ENCODE measurements at places on chromosomes 12 and 14.

- DNase-seq, result no peak
Observed at GRCh38 chr14:64812412-64812811, 67.3 kb downstream of the SPTB start.

- no peak for DNase-seq
Observed at GRCh38 chr12:93073324-93073723, 144.2 kb upstream of the EEA1 start.

GRCh38 chr12:125098676-125099408, 33.6 kb downstream of the AACS start:
- DNase-seq, result no peak

GRCh38 chr14:71672596-71672995, 259.6 kb upstream of the RGS6 start:
- DNase-seq, result no peak

GRCh38 chr12:56600753-56601152, 29.4 kb downstream of the BAZ2A start:
- DNase-seq, result no peak

GRCh38 chr12:59405992-59406391, 189.8 kb upstream of the SLC16A7 start:
- DNase-seq, result no peak

DNA sequence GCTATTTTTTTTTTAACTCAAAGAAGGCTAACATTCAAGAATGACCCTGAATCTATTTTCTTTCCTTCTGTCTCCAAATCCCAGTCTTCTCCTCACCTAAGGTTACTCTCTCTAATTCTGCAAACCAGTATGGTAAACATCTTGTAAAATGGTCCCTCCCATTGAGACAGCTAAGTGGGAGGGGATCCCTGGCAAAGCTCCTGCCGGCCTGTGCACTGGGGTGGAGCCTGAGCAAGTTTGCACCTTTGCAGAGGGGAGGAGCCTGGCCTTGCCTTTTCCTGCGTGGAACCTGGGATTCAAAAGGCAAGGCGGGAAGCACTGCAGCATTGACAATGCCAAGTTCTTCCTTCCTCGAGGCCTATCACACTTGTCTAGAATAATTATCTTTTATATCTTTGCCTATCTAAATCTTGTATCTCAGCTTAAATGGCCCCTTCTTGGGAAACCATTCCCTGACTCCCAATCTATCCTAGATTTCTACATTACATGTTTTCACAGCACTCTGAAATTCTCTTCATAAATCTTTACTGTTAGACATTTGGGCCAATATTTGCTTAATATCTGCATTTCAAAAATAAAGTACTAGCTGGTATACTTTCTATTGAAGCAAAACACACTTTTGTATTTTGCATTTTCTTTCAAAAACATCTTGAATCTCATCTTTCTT, 83.0 kb downstream of the EPS8 start:
- DNase-seq, result no peak
